ENCODE measurements at places on chromosomes 11 and 22.
A peak's percentile ranks its signal among the peaks of the same experiment; 100 is the strongest.

GRCh38 chr11:64492561-64492960, 98.5 kb upstream of the SLC22A12 start:
- no peak for DNase-seq

DNA sequence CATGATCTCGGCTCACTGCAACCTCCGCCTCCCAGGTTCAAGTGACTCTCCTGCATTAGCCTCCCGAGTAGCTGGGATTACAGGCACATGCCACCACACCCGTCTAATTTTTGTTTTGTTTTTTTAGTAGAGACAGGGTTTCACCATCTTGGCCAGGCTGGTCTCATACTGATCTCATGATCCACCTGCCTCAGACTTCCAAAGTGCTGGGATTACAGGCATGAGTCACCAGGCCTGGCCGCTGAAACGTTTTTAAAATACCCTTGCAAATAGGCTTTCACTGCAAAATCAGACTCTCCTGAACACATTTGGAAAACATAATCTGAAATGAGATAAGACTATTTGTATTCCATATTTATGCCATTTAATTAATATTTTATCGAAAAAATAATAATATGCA, 826.1 kb upstream of the CNTN5 start:
- DNase-seq: no peak

- no peak for DNase-seq
Measured at GRCh38 chr22:36727927-36728488, 24.5 kb upstream of the CACNG2 start.

DNA sequence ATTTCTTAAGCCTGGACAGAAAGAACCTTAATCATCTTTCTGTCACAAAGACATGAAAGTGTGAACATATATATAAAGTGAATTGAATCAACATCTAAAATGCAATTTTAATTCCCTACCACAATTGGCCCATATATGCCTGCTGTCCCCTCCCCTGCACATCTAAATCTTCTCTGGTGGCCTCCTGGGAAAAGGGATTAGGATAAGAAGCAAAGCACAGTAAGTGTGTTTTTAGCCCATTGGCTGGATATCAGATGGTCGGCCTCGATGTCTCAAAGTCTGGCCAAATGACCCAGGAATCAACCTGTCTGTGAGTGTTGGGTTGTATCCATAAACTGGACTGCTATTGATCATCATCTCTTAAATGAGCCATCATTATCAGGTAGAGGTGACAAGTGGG, 5.8 kb downstream of the MMP3 start:
- DNase-seq: no peak

- DNase-seq: no peak
Measured at GRCh38 chr11:18308242-18308641, 13.7 kb downstream of the HPS5 start.

GRCh38 chr11:126157326-126158030, 54.0 kb downstream of the RPUSD4 start:
- no peak for DNase-seq

GRCh38 chr11:66523611-66524010, 13.2 kb downstream of the BBS1 start:
- DNase-seq: no peak

GRCh38 chr11:10725114-10725906, 25.7 kb upstream of the CTR9 start:
- DNase-seq: peak; percentile 96

GRCh38 chr11:74255741-74256375, 55.6 kb downstream of the P4HA3 start:
- DNase-seq: peak; percentile 52

- DNase-seq: no peak
Measured at GRCh38 chr11:25183411-25183810, 686.6 kb downstream of the LUZP2 start.

DNA sequence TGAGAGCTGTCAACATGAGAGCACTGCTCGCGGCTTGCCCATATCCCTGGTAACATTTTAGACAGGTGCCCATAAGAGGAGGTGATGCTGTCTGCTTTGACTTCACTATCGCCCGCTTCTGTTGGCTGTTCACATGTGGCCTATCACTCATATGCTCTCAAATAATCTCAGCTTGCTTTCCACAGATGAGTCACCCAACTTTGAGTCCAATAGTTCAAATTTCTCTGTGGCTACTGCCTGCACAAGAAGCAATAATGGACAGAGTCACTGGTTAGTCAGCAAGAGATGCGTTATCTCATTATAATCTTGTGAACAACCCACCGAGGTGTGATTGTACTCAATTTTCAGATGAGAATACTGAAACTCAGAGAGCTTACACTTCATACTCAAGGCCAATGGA, 1714.1 kb downstream of the LRRC4C start:
- DNase-seq: peak; percentile 64

- no peak for DNase-seq
Measured at GRCh38 chr11:117217141-117218084, 14.5 kb downstream of the PCSK7 start.

DNA sequence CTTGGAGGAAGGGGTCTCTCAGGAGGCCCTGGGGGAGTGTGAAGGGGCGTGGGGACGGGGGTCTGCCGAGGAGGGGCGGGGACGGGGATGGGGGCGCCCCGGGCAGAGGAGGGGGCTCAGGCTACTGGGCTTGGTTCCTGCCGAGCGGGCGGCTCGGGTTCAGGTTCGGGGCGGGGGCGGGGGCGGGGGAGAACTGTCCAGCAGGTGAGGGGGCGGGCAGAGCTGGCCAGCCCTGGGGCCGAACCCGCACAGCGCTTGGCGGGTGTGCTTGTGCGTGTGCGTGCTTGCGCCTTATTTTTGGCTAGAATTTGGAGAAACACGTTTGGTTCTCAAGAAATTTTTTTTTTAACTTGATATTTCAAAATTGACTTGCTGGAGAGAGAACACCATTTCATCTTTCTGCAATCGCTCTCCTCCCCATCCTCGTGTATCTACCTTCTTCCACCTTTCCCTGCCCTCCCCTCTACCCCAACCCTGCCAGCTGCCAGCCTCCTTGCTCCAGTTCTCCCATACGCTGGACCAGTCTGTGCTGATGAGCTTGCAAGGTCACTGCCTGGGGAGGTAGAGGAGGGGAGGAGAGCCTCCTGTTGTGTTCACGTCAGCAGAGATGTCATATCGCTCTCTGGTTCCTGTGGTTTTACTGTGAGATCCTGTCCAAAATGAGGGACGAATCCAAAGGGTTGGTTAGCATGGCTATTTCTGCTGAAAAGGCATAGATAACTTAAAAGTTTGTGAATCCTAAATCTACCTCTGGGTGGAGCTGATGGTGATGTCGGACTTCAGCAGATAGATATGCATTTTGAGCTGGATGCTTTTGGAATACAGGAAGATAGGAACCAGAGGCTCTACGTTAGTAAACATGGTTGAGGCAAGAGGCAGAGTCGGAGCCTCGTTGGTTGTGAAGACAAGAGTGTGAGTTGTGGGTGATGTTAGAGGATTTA, 668 bp downstream of the MADD start:
- peak; percentile 52 for DNase-seq

GRCh38 chr11:120704256-120704750, 192.8 kb downstream of the GRIK4 start:
- no peak for DNase-seq

DNA sequence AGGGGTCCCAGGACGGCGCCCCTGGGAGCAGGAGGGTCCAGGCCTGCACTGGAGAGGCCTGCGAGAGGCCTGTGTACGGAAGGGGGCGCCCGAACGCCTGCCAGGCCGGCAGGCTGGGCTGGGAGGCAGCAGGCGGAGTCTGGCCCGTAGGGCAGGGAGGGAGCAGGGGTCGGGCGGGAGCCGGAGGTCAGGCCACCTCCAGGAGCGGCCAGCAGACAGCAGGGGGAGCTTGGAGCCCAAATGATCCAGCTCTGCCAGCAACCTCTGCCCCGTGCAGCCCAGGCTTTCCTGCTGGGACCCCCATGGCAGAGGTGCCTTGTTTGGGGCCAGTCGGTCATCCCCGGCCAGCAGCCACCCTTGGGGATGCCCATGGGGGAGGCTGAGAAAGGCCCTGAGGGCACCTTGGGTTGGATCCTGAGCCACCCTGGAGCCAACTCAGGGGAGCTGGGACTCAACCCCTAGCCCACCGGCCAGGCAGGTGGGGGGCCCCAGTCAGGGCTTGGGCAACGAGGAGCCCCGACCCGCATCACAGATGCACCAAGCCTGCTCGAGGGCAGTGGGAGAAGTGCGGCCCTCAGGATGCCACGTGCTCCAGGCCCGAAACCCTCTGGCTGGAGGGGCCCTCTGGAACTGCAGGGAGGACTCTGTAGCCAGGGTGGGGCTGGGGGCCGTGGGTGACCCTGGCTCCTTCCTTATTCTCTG, 9.6 kb upstream of the SYT8 start:
- DNase-seq: peak; percentile 39

DNA sequence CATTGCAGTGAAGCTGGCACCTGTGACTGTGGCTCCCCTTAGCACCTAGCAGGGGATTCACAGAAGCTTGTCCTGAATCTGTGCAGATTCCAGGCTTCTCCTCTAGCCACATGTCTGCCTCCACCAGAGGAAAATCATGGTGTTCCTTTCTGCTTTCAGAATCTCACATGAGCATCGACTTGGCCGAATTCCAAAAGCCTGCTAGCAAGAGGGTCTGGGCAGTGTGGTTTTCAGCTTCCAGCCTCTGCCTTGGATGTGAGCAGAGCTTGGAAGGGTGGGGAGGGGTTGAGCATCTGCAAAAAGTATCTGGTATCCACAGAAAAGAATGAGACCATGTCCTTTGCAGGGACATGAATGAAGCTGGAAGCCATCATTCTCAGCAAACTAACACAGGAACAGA, 911.1 kb downstream of the TBC1D22A start:
- DNase-seq: no peak

DNA sequence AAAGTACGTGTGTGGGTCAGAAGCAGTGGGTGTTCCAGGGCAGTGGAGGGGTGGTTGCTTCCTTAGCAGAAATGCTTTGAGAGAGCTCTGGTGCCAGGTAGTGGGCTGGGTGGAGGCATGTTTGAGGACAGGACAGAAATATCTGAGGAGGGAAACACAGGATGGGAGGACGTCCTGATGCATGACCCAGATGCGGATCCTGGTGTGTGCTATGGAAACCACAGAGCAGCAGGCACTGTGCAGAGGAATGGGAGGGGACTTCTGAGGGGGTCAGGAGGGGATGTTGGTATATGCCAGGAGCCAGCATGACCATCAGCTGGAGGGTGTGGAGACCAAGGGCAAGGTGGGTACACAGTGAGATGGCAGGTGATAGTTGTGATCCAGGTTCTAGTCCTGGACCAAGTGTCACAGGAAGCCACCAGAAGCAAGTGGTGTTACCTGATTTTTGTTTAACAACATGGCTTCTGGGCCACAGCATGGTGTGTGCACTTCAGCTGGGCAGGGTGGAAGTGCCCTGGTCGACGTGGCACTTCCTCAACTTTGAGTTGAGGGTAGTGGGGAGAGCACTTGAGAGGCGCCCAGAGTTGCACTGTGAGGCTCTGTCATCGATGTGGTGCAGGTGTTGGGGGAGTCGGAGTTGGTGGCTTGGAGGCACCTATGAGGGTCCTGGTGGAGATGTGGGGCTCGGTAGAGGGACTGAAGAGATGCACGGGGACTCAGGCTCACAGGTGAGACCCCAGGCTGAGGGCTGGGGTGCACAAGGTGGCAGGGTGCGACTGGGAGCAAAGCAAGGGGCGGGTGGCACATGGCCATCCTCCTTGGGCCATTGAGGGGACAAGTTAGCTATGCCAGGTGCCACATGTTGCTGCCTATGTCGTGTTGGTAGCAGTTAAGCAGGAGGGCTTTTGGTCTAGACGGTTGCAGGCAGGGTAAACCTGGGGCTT, 7.5 kb downstream of the DGCR8 start:
- no peak for DNase-seq

DNA sequence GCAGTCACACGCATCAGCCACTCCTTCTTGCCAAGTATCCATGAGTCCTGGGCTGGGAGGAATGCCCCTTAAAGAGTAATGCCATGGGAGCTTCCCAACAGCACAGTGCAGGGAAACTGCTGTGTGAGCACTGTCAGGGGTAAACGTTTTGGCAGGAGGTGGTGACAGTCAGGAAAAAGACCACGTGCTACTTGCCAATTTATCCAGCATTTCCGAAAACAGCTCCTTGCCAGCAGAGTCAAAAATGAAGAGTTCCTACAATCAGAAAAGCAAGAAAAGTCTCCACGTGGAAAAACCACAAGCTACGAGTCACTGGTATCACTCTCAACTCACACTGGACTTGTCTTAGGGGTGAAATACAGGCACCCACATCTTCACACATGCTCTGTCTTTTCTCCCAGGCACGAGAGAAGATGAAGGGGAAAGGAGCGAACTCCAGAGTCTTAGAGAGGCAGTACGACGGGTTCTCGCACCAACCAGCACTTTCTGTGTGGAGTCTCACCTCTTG, 9.9 kb downstream of the IFT27 start:
- DNase-seq: no peak

DNA sequence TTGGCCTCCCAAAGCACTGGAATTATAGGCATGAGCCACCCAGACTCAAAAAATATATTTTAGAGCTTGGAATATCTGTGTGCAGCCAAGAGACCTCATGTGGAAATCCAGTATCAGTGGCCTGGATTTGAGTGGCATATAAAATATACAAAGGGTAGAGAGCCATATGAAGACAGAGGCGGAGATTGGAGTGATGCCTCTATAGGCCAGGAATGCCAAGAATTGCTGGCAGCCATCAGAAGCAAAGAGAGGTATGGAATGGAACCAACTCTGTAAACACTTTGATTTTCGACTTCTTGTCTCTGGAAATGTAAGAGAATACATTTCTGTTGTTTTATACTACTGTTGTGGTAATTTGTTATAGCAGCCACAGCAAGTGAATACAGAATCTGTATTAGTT, 123.0 kb downstream of the PLEKHA7 start:
- no peak for DNase-seq

DNA sequence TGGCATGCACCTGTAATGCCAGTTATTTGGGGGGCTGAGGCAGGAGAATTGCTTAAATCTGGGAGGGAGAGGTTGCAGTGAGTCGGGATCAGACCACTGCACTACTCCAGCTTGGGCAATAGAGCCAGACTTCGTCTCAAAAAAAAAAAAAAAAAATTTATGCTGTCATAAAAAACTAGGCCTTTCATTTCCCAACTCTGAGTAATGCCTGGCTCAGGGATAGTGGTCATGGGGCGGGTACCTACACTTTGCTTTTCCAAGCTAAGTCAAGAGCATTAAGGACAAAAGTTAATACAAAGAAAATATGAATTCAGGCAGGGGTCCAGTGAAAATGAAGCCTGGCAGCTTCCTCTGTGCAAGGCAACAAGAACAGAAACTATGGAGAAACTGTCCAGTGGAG, 16.3 kb downstream of the CPSF7 start:
- DNase-seq: no peak
